Activated CD4-positive, alpha-beta memory T cell treated with anti-CD3 and anti-CD28 coated beads, Interleukin-2, amount 10 ng/mL, durations not matched to agents 7 days and 5 days (primary cell): ENCODE measurements at places on chromosomes 3 and 15. TPM values are rescaled to one million over a fixed set of nuclear protein-coding genes. Genes with fewer than 3 reads are reported as not detected.
A peak's percentile ranks its signal among the peaks of the same experiment; 100 is the strongest.

TPRG1 gene
- 8.7 TPM for total RNA-seq

CCR8 gene
- 7.9 TPM for total RNA-seq

TNIK gene
- 57.6 TPM for total RNA-seq

ZPLD1 gene
- not detected for total RNA-seq

SLC38A3 gene
- not detected for total RNA-seq

PRSS50 gene
- total RNA-seq = not detected

SLC6A11 gene
- total RNA-seq = not detected

GOLGA6A gene
- total RNA-seq = not detected

CPN2 gene
- total RNA-seq = not detected

SHF gene
- total RNA-seq = 1.7 TPM

- DNase-seq = peak; percentile 37
- peaks cover 38% of the 10 kb centered on the region for H3K4me1 ChIP-seq
- H3K36me3 ChIP-seq = peaks cover 33% of the 10 kb centered on the region
- peak overlapping the region; percentile 91 for H3K4me3 ChIP-seq
- no peaks in the 10 kb centered on the region for H3K27me3 ChIP-seq
Measured at GRCh38 chr3:49724586-49724985, 835 bp upstream of the GMPPB start.

- no peaks in the 10 kb centered on the region for H3K36me3 ChIP-seq
- H3K27ac ChIP-seq = no peak overlapping the region
- no peak overlapping the region for H3K4me3 ChIP-seq
Measured at GRCh38 chr3:127002195-127003174, 19.6 kb downstream of the PLXNA1 start.

- DNase-seq = peak; percentile 80
- H3K4me1 ChIP-seq = peaks cover 24% of the 10 kb centered on the region
- H3K36me3 ChIP-seq = no peaks in the 10 kb centered on the region
- no peaks in the 10 kb centered on the region for H3K27me3 ChIP-seq
Measured at GRCh38 chr15:40338041-40338657, 2.6 kb downstream of the CCDC9B start.

GRCh38 chr3:195023576-195023975 is 247.4 kb downstream of the XXYLT1 start:
- DNase-seq = no peak
- no peaks in the 10 kb centered on the region for H3K36me3 ChIP-seq
- peaks cover 21% of the 10 kb centered on the region for H3K27me3 ChIP-seq
- no peak overlapping the region for H3K4me3 ChIP-seq

DNA sequence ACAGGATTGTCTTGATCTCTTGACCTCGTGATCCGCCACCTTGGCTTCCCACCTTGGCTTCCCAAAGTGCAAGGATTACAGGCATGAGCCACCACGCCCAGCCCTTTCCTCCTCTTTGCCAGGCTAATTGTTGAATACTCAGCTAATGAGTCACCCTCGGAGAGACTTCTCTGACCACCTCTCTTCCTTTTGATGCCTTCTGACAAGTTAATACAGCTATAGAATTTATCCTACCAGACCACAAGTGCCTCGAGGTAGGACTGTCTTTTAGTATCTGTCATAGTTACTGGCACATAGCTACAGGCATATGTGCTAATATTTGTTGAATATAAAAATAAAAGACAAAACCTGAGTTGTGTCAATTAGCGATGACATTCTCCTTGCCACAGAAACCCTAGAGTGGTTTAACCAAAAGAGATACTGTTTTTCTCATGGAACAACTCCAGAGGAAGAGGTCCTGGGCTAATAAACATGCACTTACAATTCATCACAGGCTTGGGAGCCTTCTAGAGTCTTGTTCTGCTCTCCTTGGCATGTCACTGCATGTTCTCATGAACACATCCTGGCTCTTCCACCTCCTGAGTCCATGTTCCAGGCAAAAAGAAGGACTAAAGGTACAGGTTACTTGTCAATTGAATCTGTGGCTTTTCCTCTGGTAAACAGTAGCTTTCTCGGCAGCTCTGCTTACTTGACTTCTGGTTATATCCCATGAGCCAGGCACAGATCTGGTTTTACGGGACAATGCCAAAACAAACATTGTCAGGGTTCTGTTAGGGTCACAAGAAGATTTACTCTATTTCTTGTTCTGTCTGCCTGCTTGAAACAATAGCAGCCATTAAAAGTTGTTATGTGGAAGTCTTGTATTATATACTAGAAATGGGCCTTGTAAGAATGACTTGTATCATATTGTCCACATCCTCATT is 332.3 kb downstream of the THSD4 start:
- no peak for DNase-seq
- no peak overlapping the region for H3K27ac ChIP-seq
- no peaks in the 10 kb centered on the region for H3K36me3 ChIP-seq
- H3K4me1 ChIP-seq = no peaks in the 10 kb centered on the region

- peaks cover 5% of the 10 kb centered on the region for H3K36me3 ChIP-seq
- no peak overlapping the region for H3K27ac ChIP-seq
- no peak for DNase-seq
- peaks cover 16% of the 10 kb centered on the region for H3K27me3 ChIP-seq
Measured at GRCh38 chr3:179967622-179968021, 69.1 kb downstream of the PEX5L start.

DNA sequence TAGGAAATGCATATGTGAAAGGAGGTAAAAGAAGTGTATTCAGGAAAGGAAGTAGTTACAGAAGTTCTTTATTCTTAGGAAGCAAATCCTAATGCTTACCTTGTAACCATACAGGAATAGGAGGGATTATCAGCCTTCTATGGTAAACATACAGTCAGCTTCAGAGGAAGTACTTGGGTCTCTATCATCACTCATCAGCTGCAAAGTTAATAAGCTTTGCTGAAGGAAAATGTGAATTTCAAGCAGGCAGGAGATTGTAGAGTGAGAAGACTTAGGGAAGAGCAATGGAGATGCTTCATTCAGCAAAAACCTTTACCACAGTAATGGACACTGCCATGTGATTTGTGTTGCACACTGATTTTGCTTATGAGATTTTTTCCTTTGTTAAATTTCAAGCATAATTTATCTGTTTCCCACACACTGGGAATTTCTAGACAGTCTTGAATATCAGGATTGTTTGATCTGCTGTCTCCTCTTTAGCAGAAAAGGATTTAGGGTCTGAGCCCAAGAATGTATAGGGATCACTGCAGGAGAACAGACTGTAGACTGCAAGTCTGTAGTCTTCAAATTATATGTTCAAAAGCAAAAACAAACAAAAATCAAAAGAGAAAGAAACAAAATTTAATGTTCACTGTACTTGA is 150.8 kb downstream of the ZNF609 start:
- H3K27me3 ChIP-seq = no peaks in the 10 kb centered on the region
- DNase-seq = no peak
- H3K4me3 ChIP-seq = no peak overlapping the region
- H3K27ac ChIP-seq = no peak overlapping the region
- H3K36me3 ChIP-seq = peaks cover 11% of the 10 kb centered on the region

GRCh38 chr3:136889947-136890346 is 27.9 kb downstream of the NCK1 start:
- peaks cover 42% of the 10 kb centered on the region for H3K4me1 ChIP-seq
- H3K27ac ChIP-seq = no peak overlapping the region
- H3K36me3 ChIP-seq = peaks cover 63% of the 10 kb centered on the region

GRCh38 chr3:74119221-74119620 is 494.5 kb upstream of the PDZRN3 start:
- no peak for DNase-seq
- no peaks in the 10 kb centered on the region for H3K27me3 ChIP-seq
- no peaks in the 10 kb centered on the region for H3K36me3 ChIP-seq
- no peak overlapping the region for H3K4me3 ChIP-seq
- H3K27ac ChIP-seq = no peak overlapping the region

DNA sequence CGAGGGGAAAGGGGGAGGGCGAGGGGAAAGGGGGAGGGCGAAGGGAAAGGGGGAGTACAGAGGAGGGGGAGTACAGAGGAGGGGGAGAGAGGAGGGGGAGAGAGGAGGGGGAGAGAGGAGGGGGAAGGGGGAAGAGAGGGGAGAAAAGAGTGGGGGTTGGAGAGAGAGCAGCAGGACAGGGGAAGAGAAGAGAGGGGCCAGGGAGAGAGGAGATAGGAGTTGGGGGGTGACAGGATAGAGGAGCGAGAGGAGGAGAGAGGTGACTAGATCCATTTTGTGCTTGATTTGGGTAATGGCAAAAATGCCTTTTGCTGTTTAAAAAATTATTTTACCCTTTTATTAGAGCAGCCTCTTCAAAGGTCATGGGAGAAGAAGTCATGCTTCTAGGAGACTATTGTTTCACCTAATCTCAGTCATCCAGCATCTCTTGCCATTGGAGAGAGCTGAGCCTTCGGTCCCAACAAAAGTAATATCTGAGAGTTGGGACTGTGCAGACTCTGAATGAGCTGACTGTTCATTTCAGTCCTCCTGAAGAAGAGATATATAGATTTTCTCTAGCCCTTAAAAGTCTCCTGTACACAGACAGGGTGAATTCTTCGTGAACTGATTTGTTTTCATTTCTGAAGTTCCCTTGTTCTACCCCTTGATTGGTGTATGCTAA is 15.1 kb upstream of the TOP2B start:
- H3K27me3 ChIP-seq = peaks cover 5% of the 10 kb centered on the region
- no peak overlapping the region for H3K27ac ChIP-seq
- no peak overlapping the region for H3K4me3 ChIP-seq
- H3K4me1 ChIP-seq = no peaks in the 10 kb centered on the region
- no peak for DNase-seq
- H3K36me3 ChIP-seq = no peaks in the 10 kb centered on the region

DNA sequence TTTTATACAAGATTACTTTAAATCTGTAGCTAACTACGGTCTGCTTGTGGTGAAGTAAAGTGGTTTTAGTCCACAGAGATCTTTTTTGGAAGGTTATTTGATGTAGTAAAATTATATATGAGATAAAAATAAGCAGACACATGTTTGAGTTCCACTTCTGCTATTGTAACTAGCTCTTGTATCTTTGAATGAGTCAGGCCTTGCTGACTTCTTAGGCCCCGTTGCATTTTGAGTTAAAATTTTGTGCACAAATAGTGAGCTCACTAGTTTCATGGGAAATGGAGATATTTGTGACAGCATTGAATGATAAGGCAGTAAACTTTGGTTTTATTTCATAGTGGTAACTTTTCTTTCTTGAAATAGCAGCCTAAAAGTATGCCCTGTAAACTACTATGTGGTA is 42.6 kb downstream of the ARIH1 start:
- H3K36me3 ChIP-seq = peaks cover 15% of the 10 kb centered on the region
- peaks cover 15% of the 10 kb centered on the region for H3K4me1 ChIP-seq
- no peak overlapping the region for H3K4me3 ChIP-seq
- H3K27ac ChIP-seq = no peak overlapping the region

GRCh38 chr3:129616713-129617112 is 10.2 kb upstream of the PLXND1 start:
- DNase-seq = no peak
- H3K4me3 ChIP-seq = no peak overlapping the region
- H3K4me1 ChIP-seq = peaks cover 9% of the 10 kb centered on the region
- no peaks in the 10 kb centered on the region for H3K27me3 ChIP-seq
- no peak overlapping the region for H3K27ac ChIP-seq

DNA sequence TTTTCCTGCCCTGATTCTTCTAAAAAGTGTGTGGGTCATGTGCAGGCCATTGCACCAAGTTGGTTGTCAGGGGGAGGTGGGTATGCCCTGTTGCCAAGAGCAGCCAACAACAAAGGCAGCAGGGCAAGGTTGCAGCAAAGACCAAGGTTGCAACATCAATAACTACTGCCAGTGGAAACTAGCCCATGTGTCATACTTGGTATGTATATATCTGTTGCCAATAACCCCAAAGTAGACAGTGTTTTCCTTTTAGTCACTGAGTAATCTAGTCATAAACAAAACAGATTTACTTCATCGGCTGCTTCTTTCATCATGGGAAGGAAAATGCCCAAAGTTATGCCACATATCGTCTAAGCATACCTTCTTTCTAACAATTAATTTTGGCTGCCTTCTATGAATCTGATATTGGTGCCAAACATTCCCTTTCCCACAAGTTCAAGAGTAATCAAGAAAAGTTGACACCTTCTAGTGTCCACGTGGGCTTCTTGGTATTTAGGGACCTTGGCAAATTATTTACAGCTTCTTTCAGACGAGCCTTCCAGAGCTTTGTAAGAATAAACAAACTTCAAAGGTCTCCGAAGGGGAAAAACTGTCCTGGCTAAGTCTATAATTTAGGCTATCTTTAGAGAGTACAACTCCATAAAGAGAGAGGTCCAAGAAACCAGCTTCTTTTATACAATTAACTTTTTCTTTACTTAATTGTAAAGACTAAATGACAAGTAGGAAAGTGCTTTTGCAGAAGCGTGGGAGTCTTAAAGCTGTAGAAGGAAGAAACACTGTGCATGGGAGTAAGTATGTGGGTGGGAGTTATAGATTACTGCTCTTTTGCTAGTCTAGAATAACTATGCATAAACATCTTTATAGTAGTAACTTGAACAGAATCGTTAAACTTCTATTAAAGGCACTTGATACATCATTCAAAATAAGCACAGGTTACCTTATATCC is 10.0 kb upstream of the MBNL1 start:
- H3K27ac ChIP-seq = peak overlapping the region; percentile 91
- DNase-seq = peak; percentile 67
- no peaks in the 10 kb centered on the region for H3K27me3 ChIP-seq
- peaks cover 78% of the 10 kb centered on the region for H3K4me1 ChIP-seq

DNA sequence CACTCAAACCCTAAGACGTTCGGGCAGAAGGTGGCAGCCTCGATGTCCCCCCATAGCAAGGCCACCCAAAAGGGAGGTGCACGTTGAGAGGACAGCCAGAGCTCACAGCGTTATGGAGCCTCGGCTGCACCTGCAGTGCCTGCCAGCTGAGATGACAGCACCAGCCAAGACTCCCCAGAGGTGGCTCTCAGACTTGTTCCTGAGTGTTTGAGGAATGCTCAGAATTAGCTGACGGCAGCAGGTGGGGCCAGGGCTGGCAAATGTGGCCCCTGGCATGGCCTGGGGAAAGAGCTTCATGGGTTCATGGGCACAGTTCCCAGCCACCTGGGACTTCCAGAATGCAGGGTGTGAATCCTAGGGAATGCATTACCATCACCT is 177.8 kb downstream of the KLF13 start:
- no peak for DNase-seq
- H3K4me1 ChIP-seq = no peaks in the 10 kb centered on the region
- H3K36me3 ChIP-seq = no peaks in the 10 kb centered on the region
- peaks cover 8% of the 10 kb centered on the region for H3K27me3 ChIP-seq

- no peak overlapping the region for H3K27ac ChIP-seq
- no peaks in the 10 kb centered on the region for H3K36me3 ChIP-seq
- no peak for DNase-seq
- peaks cover 9% of the 10 kb centered on the region for H3K27me3 ChIP-seq
Measured at GRCh38 chr3:124207873-124208485, 216.1 kb upstream of the ROPN1 start.

- H3K27me3 ChIP-seq = peaks cover 27% of the 10 kb centered on the region
- H3K4me3 ChIP-seq = no peak overlapping the region
- peaks cover 3% of the 10 kb centered on the region for H3K36me3 ChIP-seq
Measured at GRCh38 chr3:12235691-12236090, 53.2 kb upstream of the PPARG start.

DNA sequence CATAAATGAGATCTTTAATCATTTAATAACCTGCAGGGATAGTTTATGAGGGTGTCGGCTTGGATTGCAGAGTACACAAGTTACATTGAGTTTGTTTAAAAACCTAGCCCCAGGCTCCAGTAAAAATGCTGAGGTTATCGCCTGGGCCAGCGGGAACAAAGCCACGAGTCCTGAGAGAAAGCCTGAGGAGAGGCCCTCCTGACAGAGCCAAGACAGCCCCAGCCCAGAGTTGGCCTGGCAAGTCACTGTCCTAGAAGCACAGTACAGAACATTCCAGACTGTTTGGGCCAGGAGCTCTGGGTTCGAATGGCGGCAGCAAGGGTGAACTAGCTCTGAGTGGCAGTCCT is 32.4 kb downstream of the SEC61A1 start:
- no peak overlapping the region for H3K4me3 ChIP-seq
- no peaks in the 10 kb centered on the region for H3K27me3 ChIP-seq
- DNase-seq = no peak
- no peaks in the 10 kb centered on the region for H3K4me1 ChIP-seq

- H3K36me3 ChIP-seq = no peaks in the 10 kb centered on the region
- DNase-seq = no peak
- peaks cover 16% of the 10 kb centered on the region for H3K27me3 ChIP-seq
- H3K4me3 ChIP-seq = no peak overlapping the region
- H3K27ac ChIP-seq = no peak overlapping the region
Measured at GRCh38 chr15:37995461-37996347, 61.3 kb downstream of the TMCO5A start.
